Endothelial cell (in vitro differentiated cells): ENCODE measurements at places on chromosomes 2 and 18. TPM values are rescaled to one million over a fixed set of nuclear protein-coding genes. Genes with fewer than 3 reads are reported as not detected.

GRCh38 chr2:43190311-43191052 lies 35.9 kb downstream of the ZFP36L2 start:
- H3K36me3 ChIP-seq = no peaks in the 10 kb centered on the region
- H3K4me3 ChIP-seq = no peak overlapping the region
- H3K27me3 ChIP-seq = peaks cover 9% of the 10 kb centered on the region

DNA sequence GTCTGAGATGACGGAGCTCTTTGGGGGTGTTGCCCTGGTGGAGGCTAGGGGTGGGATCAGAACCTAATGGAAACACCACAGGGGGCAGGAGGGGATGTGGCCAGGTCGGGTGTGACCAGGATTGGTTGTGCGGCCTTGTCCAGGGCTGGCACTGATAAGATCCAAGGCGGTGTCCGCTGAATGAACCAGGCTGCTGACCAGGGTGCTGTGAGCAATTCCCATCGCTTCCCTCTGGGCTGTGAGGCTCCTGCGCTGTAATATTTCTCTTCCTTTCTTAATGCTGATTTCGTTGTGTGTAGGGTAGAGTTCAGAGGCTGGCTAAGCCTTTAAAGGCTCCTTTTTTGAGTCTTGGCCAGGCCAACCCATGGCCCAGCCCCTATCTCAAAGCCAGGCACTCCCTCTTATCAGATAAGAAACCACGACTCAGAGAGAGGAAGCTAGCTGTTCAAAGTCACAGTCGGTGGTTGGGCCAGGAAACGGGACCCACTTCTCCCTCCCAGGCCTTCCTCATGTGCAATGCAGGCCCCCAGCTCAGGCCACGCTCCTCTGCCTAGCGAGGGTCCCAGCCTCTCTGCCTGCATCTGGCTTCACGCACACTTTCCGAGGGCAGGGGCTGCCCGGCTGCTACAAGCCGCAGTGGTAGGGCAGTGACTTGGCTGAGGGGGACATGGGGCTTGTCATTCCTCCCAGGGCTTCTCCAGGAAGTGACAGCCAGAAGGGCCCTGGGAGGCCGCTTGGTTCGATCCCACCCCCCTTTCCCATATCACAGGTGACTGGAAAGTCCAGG lies 26.0 kb upstream of the FOSL2 start:
- DNase-seq = no peak
- peaks cover 27% of the 10 kb centered on the region for H3K4me1 ChIP-seq
- no peak overlapping the region for H3K27ac ChIP-seq
- H3K36me3 ChIP-seq = no peaks in the 10 kb centered on the region
- H3K27me3 ChIP-seq = peaks cover 10% of the 10 kb centered on the region
- H3K4me3 ChIP-seq = no peak overlapping the region

GRCh38 chr18:2502880-2503279 lies 68.4 kb downstream of the METTL4 start:
- no peak for DNase-seq
- H3K4me3 ChIP-seq = no peak overlapping the region
- H3K36me3 ChIP-seq = no peaks in the 10 kb centered on the region
- no peaks in the 10 kb centered on the region for H3K4me1 ChIP-seq

- H3K27ac ChIP-seq = no peak overlapping the region
- H3K36me3 ChIP-seq = peaks cover 8% of the 10 kb centered on the region
- no peak overlapping the region for H3K4me3 ChIP-seq
- H3K4me1 ChIP-seq = peaks cover 24% of the 10 kb centered on the region
- DNase-seq = no peak
These were observed 145.2 kb upstream of the MMADHC start for GRCh38 chr2:149732730-149733290.

- DNase-seq = peak; percentile 52
- H3K27me3 ChIP-seq = no peaks in the 10 kb centered on the region
- no peak overlapping the region for H3K27ac ChIP-seq
- H3K4me3 ChIP-seq = no peak overlapping the region
- no peaks in the 10 kb centered on the region for H3K4me1 ChIP-seq
These were observed 7.6 kb upstream of the MSTN start for GRCh38 chr2:190069936-190070696.

GRCh38 chr2:45342-46130 lies 769 bp downstream of the FAM110C start:
- no peak for DNase-seq
- H3K4me1 ChIP-seq = no peaks in the 10 kb centered on the region
- no peak overlapping the region for H3K27ac ChIP-seq

- H3K27ac ChIP-seq = no peak overlapping the region
- H3K27me3 ChIP-seq = peaks cover 1% of the 10 kb centered on the region
- no peaks in the 10 kb centered on the region for H3K36me3 ChIP-seq
- no peak overlapping the region for H3K4me3 ChIP-seq
These were observed 132.8 kb downstream of the MEIS1 start for GRCh38 chr2:66567729-66568128.

GRCh38 chr2:232325324-232326273 lies 53.0 kb upstream of the ALPP start:
- H3K36me3 ChIP-seq = peaks cover 4% of the 10 kb centered on the region
- DNase-seq = peak; percentile 89
- H3K27me3 ChIP-seq = peaks cover 3% of the 10 kb centered on the region
- H3K4me3 ChIP-seq = no peak overlapping the region
- H3K27ac ChIP-seq = no peak overlapping the region

DNA sequence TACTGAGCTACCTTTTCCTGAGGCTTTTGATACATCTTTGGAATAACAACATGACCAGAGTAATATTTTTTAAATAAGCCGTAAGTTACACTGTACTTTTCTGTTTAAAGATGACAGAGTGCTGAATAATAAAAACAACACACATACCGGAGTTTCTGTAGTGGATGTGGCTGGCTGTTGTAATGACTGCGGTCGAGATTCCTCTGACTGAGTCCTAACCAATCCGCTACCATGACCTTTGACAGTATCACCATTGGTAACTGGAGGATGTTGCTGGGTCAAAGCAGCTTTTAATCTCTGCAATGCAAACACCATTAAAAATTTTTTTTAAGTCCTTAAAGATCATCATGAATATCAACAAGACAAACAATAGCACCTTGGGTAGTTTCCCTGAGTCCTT lies 70.7 kb downstream of the ATF2 start:
- peaks cover 5% of the 10 kb centered on the region for H3K27me3 ChIP-seq
- H3K4me3 ChIP-seq = no peak overlapping the region
- DNase-seq = no peak

GRCh38 chr2:17628349-17629261 lies 88.1 kb downstream of the VSNL1 start:
- peaks cover 20% of the 10 kb centered on the region for H3K36me3 ChIP-seq
- H3K4me3 ChIP-seq = no peak overlapping the region
- peaks cover 3% of the 10 kb centered on the region for H3K4me1 ChIP-seq
- no peak for DNase-seq
- H3K27ac ChIP-seq = no peak overlapping the region
- peaks cover 6% of the 10 kb centered on the region for H3K27me3 ChIP-seq

- no peaks in the 10 kb centered on the region for H3K27me3 ChIP-seq
- H3K27ac ChIP-seq = no peak overlapping the region
- H3K36me3 ChIP-seq = no peaks in the 10 kb centered on the region
- DNase-seq = no peak
- H3K4me3 ChIP-seq = no peak overlapping the region
- H3K4me1 ChIP-seq = no peaks in the 10 kb centered on the region
These were observed 430.1 kb upstream of the CHST9 start for GRCh38 chr18:27614951-27615844.

DNA sequence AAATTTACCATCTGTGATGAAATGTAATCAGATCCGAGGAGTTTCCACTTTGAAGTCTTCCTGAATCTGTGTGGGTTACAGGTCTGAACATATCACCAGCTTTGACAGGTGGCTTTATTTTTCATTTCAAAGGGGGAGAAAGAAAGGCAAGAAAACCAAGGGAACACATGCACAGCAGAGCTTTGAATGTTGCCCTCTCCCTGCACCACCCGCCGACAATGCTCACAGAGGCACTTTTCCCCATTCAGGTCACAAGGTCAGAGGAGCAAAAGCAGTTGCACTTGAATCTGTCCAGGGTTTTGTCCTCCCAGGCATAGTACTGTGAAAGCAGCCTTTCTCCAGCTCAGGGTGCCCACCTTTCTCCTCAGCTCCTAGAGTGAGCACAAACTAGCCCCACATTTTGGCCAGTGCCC lies 130.2 kb downstream of the OSR1 start:
- DNase-seq = no peak
- H3K27me3 ChIP-seq = no peaks in the 10 kb centered on the region
- no peaks in the 10 kb centered on the region for H3K4me1 ChIP-seq
- no peaks in the 10 kb centered on the region for H3K36me3 ChIP-seq

DNA sequence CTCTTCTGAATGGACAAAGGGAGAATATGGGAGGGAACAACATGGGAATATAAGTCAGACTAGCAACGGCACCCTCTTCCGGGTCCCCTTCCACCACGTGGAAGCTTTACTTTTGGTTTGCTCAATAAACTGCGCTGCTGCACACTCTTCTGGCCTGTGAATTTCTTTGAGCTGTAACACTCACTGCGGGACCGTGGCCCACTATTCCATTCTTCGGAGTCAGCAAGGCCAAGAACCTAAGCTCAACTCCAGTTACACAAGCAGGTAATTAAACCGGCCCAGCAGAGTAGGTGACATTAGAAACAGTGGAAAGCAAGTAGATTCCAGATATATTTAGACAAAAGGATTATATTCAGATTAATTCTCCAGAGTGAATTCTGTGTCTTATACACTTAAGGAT lies 697.4 kb upstream of the NXPH2 start:
- H3K27me3 ChIP-seq = no peaks in the 10 kb centered on the region
- no peak for DNase-seq
- peaks cover 3% of the 10 kb centered on the region for H3K36me3 ChIP-seq
- H3K27ac ChIP-seq = no peak overlapping the region

DNA sequence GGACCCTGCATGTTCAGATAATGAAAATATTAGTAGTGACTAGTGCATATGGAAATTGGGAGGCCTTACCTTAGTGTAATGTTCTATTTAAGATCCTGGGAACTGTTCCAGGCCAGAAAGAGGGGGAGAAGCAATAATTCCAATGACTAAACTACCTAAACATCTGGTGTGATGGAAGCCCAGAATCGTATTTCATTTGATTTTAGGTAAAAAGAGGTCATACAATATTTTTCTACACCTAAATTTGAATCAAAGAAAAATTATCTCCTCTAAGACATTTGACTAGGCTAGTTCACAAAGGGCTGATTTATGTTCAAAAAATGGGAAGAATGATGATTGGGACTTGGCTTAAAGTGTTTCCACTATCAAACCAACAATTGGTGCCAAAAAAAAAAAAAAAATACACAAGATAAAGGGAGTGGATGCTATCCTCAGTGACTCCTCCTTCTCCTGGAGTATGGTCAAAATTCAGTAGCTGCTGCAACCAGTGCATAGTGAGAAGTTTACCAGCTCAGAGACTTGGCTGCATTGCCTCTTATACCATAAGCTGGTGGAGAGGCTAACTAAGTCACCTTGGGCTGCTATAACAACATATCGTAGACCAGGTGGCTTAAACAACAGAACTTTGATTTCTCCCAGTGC lies 1038.3 kb upstream of the ACVR2A start:
- H3K4me3 ChIP-seq = no peak overlapping the region
- H3K27me3 ChIP-seq = no peaks in the 10 kb centered on the region
- DNase-seq = no peak
- H3K27ac ChIP-seq = no peak overlapping the region
- peaks cover 3% of the 10 kb centered on the region for H3K4me1 ChIP-seq
- no peaks in the 10 kb centered on the region for H3K36me3 ChIP-seq

GRCh38 chr2:180927030-180927686 lies 53.2 kb upstream of the UBE2E3 start:
- no peaks in the 10 kb centered on the region for H3K36me3 ChIP-seq
- H3K27me3 ChIP-seq = peaks cover 2% of the 10 kb centered on the region
- no peak for DNase-seq
- no peak overlapping the region for H3K27ac ChIP-seq
- no peaks in the 10 kb centered on the region for H3K4me1 ChIP-seq
- no peak overlapping the region for H3K4me3 ChIP-seq

DNA sequence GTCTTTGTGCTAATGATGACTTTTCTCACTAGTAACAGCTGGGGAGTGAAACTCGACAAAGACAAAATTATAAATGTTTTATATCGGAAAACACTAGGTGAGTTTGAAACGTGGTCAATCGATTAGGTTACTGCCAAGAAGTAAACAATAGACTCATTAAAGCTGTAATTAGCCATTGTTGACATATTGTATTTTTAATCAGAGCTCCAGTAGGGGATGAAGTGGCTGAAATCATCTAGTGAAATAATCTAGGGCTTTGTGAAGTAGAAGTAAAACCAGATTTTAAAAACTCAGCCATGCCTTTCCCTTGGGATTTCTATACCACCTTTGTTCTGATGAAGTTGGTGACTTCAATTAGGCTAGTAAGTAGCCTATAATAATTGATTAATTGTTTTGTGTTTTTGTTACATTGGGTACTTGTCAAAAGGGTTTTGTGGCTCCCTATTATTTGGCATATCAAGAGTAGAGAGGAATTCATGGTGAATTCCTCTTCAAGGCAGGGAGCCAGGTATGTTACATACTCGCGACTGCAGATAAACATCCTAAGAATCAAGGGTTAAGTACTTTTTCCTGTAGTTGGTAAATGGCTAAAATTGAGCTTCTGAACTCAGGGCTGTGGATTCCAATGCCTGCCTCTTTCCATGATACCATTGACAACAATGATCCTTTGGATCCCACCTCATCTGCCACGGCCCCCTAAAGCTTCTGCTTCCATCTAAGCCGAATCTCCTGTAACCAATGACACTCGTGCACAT lies 31.6 kb downstream of the RAB27B start:
- H3K36me3 ChIP-seq = no peaks in the 10 kb centered on the region
- peaks cover 2% of the 10 kb centered on the region for H3K4me1 ChIP-seq
- H3K27me3 ChIP-seq = no peaks in the 10 kb centered on the region
- no peak overlapping the region for H3K27ac ChIP-seq

- no peak overlapping the region for H3K27ac ChIP-seq
- no peak overlapping the region for H3K4me3 ChIP-seq
- no peaks in the 10 kb centered on the region for H3K36me3 ChIP-seq
- H3K27me3 ChIP-seq = no peaks in the 10 kb centered on the region
These were observed 73.9 kb upstream of the UXS1 start for GRCh38 chr2:106267997-106268396.

GRCh38 chr2:197324801-197325200 lies 14.2 kb upstream of the ANKRD44 start:
- no peak for DNase-seq
- H3K27me3 ChIP-seq = peaks cover 2% of the 10 kb centered on the region
- H3K4me3 ChIP-seq = no peak overlapping the region
- no peak overlapping the region for H3K27ac ChIP-seq
- no peaks in the 10 kb centered on the region for H3K36me3 ChIP-seq

DNA sequence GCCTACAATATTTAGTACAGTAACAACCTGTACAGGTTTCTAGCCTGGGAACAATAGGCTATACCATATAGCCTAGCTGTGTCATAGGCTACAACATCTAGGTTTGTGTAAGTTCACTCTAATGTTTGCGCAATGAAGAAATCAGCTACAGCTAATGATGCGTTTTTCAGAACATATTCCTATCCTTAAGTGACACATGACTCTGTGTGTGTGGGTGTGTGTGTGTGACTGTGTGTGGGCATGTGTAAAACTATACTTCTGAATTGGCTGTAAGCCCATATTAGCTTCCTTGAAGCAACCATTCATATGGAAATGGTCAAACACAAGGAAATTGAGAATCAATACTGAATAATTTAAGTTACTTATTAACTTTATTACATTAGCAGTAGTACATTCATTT lies 120.8 kb upstream of the SULT1C3 start:
- DNase-seq = no peak
- peaks cover 21% of the 10 kb centered on the region for H3K36me3 ChIP-seq
- peaks cover 3% of the 10 kb centered on the region for H3K27me3 ChIP-seq
- H3K4me3 ChIP-seq = no peak overlapping the region

C2orf72 gene
- total RNA-seq = 5.4 TPM

PAX3 gene
- total RNA-seq = 16.5 TPM

SCN9A gene
- total RNA-seq = 47.3 TPM

DRC1 gene
- total RNA-seq = 0.36 TPM

IL1F10 gene
- total RNA-seq = not detected

RAD51AP2 gene
- total RNA-seq = 0.44 TPM

DCDC2C gene
- not detected for total RNA-seq

KCNE4 gene
- total RNA-seq = 0.46 TPM

POTEI gene
- 0.15 TPM for total RNA-seq

RBM44 gene
- total RNA-seq = 0.44 TPM

STPG4 gene
- total RNA-seq = not detected

AMER3 gene
- total RNA-seq = 0.18 TPM

KIAA2012 gene
- total RNA-seq = 0.08 TPM
